ENCODE measurements at places on chromosomes 7 and 10.

DNA sequence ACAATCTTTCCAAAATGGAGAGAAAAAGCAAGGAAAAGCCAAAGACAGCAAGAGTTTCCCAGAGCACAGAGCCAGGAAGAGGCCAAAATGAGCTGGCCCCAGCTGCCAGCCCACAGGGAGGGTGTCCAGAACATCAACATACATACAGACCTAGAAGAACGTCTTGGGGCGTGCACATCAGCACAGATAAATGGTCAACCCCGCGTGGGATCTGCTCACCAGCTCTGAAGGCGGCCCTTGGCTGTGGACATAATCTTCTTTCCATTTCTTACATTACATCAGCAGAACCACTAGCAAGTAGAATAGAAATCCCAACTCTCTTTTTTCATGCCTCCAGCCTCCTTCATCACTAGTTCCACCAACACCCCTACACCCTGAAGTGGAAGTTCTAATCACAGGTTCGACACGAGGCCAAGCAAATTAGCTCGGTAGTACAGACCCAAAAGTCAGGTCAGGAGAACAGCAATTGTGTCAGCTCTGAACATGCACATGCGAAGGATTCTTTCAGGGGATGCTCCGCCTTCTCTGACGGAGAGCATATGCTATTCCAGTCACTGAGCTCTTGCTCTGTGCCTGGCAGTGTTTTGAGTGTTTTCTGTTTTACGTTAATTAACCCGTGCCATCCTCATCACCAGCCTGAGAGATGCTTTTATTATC, 16.4 kb downstream of the SH3PXD2A start:
- no peak for DNase-seq

DNA sequence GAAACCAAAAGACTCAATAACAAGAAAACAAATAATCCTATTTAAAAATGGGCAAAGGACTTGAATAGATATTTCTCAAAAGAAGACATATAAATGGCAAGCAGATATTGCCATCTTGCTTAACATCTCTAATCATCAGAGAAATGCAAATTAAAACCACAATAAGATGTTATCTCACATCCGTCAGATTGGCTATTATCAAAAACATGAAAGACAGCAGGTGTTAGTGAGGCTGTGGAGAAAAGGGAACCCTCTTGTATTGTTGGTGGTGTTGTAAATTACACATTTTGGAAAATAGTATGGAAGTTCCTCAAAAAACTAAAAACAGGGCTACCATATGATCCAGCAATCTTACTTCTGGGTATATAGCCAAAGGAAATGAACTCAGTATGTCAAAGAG, 25.7 kb downstream of the OPALIN start:
- DNase-seq: no peak

DNA sequence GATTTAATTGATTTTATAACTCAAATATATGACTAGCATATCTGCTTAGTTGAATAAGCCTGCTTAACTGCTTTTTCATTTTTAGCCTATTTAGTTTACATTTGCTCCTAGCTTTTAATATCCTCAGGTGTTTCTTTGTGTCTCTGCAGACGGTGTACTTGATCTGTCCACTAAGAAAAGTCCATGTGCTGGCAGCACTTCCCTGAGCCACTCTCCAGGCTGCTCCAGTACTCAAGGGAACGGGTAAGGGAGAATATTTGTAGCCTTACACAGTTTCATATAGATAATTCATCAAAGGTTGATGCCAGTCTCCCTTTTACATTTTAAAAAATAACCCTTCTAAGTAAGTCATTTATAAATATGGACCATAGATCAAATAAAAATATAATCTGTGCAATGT, 119.9 kb downstream of the LCOR start:
- no peak for DNase-seq

DNA sequence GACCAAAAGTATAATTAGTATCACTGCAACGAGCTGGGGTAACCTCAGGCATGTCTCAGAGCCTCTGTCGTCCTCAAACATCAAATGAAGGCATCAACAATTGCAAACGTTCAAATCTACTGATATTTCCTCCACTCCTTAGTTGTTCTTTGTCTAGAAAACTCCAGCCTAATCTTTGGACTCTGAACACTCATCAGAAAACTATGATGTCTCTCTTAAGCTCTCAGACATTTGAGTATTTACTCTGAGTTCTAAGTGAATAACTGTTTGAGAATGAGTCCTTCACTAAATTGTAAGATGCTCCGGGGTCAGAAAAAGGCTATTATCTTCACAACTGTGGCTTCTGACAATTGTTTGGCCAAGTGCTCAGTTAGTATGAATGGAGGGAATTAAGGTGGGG, 536.4 kb downstream of the NRG3 start:
- no peak for DNase-seq

DNA sequence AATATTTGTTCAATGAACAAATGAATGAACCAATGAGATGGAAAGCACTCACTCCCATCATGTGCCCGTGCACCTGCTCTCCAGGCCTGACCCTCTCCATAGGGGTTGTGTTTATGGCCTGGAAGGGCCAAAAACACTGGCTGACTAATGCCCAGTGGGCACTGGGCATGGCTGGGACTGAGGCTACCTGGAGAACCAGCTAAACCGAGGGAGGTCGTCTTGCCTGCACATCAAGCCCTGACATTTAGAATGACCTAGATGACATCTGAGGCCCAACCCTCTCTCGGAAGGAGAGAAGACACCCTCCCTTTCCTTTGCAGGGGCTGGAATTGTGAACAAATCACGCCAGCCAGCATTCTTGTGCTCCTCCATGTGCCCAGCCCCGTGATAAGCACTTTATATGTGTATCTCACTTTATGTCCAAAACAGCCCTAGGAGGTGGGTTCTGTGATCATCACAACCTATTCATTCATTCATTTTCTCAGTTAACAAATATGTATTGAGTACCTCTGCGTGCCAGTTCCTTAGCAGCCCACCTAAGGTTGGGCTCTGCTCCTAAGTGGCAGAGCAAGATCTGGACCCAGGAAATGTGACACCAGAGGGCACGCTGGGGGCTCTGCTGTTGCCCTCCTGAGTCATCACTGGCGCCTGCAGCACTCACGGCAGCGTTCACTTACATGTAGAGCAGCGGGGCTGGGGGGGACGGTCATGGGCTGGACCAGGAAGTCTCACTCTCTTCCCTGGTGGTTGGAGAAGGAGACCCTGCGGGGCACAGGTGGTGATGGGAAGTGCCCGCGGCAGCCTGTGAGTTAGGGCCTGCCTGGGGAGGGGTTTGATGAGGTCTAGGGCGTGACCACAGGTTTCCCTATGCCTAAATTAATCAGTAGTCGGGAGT, 52.0 kb downstream of the TSPAN15 start:
- no peak for DNase-seq

DNA sequence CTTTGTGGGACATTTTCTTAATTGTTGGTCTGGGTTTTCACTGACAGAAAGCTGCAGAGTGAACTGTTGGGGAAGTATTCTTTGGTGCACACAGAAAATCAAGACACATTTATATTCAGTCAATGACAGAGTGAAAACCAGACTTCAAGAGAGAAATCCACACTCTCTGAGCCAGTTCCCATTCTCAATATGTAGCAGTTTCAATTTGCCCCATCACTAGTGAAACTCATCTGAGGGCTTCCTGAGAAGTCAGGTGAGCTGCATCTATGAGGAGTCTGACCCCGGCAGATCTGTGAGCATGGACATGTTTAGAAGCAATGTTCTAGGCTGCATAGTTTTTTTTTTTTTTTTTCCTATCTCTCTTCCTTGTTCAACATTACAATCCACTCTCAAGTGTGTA, 163.7 kb upstream of the AHR start:
- DNase-seq: no peak

DNA sequence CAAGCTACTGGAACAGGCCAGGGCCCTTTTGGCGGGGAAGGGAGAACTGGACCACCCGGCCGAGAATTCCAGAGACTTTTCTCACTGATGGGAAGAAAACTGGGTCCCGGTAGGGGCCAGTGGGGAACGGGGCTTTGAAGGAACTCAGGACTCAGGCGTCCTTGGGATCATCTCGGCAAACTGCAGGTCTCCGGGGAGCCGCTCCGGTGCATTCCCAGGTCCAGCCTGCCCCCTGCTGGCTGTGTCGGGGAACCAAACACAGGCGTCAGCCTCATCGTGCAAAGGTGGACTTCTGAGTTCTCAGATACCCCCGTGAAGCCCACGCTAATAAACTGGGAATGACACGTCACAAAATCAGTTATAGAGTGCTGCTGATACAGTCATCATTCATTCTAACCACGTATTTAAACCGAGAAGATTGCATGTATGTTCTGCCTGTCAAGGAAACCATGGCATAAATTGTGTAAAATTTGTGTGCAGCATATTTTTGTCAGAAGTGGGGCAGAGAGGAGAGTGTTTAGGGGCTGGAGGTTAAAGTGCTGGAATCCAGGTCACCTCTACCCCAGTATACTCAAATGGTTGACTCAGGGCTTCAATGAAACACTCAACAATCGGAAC, 76.1 kb upstream of the CPXM2 start:
- peak; percentile 78 for DNase-seq

DNA sequence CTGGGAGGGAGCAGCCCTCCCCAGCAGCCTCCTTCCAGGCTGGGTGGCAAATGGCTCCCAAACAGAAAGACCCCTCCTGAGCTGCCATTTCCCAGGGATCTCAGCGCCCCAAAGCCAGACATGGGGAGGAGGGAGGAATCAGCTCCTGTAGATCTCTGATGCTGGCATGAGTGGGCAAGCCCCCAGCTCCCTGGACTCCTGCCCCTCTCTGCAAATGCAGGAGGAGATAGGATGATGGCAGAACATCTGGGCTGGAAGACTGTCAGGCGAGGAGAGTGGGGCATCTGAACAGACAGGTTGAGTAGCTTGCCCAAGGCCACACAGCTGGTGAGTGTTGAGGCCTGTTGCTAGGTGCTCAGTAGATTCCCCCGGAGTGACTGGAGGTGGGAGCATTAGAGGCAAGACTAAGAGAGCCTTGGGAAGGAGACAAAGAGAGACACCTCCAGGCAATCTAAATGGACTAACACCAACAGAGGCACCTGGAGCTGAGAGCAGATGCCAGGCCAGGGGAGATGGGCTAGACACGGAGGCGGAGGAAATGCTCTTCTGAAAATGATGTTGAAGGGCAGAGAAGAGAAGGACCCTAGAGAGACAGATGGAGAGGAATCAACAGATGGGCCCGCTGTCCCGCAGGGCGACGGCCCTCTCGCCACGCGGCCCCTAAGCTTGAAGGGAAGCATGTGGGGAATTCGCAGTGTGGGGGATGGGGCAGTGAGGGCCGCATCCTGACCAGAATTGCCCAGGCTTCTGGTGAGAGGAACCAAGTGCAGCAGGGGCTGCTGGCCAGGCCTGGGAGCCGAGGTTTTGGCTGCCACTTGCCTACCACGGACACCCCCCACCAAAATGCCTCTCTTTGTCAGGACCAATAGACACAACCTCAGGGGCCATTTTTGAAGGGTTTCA, 84.8 kb upstream of the LRRC4 start:
- no peak for DNase-seq

DNA sequence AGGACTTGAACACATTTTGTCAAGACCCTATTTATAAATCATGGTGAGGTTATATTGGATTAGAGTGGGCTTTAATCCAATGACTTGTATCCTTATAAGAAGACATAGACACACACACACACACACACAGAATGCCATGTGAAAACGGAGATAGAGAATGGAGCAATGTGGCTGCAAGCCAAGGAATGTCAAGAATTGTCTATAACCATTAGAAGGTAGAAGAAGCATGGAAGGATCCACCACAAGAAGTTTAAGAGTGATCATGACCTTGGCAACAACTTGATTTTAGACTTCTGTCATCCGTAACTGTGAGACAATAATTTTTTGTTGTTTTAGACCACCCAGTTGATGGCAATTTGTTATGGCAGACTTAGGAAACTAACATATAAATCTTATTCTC, 514.2 kb downstream of the TFEC start:
- DNase-seq: no peak

GRCh38 chr7:98420966-98421612, 20.2 kb upstream of the BAIAP2L1 start:
- peak; percentile 80 for DNase-seq

DNA sequence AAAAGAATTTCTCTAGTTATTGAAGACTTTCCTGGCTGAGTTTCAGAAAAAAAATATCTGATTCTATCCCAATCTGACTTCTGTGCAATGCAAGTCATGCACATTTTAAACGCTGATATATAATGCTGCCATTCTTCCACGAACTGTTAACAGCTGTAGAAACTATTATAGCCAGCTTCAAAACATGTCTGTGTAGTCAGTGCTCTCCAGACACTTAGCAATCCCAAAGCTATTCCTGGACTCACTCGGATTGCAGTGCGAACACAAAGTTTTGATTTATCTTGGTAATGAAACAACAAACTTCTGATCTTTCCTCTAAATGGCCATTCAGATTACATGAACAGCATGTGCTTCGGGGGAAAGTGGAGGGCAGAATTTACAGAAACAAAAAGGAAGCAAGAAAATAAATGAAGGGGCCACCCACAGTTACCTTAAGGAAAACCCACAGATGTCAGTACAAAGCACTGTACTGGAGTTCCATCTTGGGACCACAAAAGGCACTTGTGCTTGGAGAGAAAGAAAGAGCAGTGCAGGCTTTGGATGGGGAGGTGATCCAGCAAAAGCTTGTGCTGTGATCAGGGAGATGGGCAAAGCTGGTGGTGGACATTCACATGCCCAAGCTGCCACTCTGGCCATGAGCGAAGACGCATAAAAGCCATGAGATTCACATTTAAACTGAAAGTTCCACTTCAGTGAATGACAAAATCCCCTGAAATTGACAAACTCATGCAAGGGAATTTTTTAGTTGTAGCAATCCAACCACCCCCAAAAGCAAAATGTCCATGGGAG, 32.1 kb upstream of the ADO start:
- DNase-seq: no peak

GRCh38 chr10:35035606-35036005, 54.5 kb downstream of the CUL2 start:
- no peak for DNase-seq

GRCh38 chr7:336810-337566, 47.0 kb downstream of the FOXL3 start:
- DNase-seq: no peak

GRCh38 chr10:61992671-61993668, 91.5 kb downstream of the ARID5B start:
- DNase-seq: peak; percentile 8

DNA sequence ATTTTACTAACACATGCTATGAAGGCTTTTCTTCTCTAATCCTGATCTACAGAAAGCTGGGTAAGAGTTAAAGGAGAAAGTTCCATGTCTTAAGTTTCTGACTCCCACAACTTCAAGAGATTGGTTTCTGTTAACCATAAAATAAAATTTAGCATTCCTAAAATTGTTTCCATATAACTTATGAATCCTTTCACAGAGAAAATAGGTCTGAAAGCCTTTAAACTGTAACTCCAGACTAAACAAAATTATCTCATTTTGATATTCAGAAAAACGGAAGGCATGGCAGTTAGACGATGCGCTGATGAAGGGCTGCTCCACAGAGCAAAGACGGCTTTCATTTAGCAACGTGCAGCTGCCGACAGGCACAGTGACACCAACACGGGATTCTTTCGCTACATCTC, 133.3 kb downstream of the SLC25A13 start:
- no peak for DNase-seq
